ENCODE measurements at places on chromosomes 12 and 14.
A peak's percentile ranks its signal among the peaks of the same experiment; 100 is the strongest.

DNA sequence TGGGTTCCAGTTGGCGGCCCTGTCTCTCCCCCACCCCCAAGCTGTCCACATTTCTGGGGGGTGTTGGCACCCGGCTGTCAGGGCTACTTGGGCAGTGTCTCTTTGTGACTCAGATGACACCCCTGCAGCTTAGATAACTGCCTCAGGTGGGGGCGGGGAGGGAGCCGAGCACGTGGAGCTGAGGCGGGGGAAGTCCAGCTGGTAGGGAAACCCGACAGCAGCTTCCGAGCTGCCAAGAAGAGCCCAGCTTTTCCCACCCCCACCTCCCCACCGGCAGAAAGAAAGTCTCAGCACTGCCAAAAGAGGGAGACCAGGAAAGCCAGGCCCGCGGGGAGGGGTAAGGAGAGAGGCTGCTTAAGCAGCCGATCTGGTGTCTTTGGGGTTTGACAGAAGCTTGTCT is 1.4 kb downstream of the LRTM2 start:
- DNase-seq: no peak

DNA sequence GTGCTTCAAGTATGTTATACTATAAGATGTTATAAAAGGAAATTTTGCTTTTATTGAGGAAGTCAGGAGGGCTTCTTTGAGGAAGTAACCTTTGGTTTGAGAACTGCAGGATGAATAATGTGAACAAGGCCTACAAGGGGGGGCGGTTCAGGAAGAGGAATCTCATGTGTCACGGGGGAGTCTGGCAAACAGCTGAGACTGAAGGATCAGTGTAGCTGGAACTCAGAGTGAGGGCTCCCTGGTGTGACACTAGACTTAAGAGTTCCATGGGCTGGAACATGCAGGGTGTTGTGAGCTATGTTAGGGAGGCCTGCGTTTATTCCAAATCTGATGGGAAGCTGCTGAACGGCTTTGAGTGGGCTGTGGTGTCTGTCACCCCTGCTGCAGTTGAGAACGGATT is 62.3 kb downstream of the UNC79 start:
- no peak for DNase-seq

DNA sequence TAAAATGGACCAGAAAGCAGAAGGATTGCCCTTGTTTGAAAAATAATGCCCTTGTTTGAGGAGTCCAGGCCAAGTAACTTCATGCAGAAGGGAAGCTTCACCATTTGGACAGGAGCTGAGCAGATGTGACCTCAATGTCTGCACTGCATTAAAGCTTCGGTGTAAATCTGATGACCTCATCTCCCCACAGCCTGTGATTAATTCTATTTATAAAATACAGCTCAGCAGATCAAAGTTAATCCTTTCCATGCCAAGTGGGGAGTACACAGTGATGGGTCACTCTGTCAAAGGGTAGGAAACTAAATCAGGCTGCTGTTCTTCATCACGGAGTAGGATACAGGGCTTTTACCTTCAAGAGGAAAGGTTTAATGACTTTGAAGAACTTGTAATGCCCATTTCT is 533.7 kb downstream of the RPS29 start:
- no peak for DNase-seq

DNA sequence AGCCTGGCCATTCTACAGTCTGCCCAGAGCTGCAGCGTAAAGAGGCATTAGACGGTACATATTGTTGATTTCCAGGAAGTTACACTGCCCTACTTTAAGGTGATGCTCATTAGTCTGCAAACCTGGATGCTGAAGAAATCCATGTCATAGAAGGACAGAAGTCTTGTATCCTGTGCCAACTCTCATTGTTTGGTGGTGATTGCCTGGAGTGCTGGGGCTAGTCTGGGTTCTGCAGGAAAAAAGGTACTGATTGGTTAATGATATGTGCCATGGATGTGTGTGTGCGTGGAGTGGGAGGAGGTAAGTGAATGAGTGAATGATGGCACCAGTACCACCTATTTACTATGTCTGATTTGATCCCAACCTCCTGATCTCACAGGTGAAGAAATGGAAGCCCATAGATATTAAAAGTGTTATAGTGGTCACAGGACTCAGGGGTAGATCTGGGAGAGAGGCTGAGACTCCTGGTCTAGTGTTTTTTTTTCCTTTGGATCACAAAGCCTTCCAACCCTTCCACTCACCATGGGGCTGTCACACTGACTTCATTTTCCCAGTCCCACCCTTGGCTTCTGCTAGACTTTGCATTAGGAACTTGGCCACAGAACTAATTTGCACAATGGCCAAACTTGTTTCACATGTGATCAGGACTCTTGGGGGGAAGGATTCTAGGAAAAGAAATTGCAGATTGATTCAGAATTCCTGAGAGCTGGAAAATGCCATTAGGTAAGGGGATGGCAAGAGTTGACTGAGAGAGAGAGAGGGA is 96.1 kb downstream of the TMX1 start:
- DNase-seq: no peak

- no peak for DNase-seq
Measured at GRCh38 chr12:110796952-110797351, 49.8 kb upstream of the CCDC63 start.

GRCh38 chr12:95224202-95225170 is 6.9 kb downstream of the VEZT start:
- DNase-seq: no peak

DNA sequence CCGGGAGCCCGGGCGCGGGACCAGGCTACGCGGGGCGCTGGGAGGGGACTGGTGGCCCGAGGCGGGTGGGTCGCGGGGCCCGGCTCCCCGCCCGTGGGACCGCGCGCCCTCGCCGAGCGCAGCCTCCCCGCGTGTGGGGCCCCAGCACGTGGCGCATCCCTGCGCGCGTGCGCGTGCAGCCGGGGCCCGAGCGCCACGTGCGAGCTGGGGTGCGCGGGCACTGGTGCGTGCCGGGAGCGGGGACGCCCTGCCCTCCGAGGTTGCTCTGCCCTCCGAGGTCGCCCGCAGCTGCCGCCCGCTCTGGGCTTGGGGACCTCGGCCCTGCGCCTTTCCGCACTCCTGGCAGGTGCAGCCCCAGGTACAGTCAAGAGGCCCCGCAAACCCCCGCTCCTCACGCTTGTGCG is 365 bp upstream of the CCDC88C start:
- DNase-seq: peak; percentile 72

DNA sequence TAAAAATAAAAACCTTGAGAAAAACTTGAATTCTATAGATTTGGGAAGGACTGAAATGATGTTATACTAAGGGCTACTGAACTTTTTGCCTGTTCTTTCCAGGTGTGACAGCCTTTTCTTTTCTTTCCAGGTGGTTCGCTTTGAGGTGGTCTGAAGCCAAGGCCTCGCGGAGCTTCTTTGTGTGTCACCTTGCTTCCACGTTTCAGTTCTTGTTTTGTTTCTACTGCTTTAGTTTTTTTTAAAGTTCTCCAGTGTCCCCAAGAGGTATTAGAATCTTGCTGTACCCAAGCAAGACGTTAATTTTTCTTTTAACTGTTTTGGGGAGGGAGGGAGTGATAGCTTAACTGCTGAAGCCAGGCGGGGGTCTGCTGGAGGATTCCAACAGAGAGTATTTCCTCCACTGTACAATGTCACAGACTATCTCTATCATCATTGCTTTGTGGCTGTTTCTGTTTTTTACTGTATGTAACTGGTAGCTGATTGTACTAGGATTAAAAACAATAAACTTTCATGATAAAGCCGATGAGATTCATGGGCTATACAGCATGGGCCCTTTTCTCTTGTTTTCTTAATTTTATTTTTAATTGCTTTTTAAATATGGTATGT is 40.2 kb downstream of the PROX2 start:
- no peak for DNase-seq

- no peak for DNase-seq
Measured at GRCh38 chr12:44777044-44777443, 99.1 kb downstream of the NELL2 start.

- DNase-seq: no peak
Measured at GRCh38 chr14:87628129-87628528, 364.9 kb downstream of the GALC start.

- DNase-seq: no peak
Measured at GRCh38 chr14:100654814-100655740, 67.9 kb upstream of the BEGAIN start.

GRCh38 chr12:102971227-102971626 is 13.8 kb downstream of the ASCL1 start:
- DNase-seq: no peak

- DNase-seq: no peak
Measured at GRCh38 chr12:112535637-112536366, 117.1 kb downstream of the PTPN11 start.

GRCh38 chr14:59354666-59355065 is 110.5 kb downstream of the GPR135 start:
- DNase-seq: no peak

DNA sequence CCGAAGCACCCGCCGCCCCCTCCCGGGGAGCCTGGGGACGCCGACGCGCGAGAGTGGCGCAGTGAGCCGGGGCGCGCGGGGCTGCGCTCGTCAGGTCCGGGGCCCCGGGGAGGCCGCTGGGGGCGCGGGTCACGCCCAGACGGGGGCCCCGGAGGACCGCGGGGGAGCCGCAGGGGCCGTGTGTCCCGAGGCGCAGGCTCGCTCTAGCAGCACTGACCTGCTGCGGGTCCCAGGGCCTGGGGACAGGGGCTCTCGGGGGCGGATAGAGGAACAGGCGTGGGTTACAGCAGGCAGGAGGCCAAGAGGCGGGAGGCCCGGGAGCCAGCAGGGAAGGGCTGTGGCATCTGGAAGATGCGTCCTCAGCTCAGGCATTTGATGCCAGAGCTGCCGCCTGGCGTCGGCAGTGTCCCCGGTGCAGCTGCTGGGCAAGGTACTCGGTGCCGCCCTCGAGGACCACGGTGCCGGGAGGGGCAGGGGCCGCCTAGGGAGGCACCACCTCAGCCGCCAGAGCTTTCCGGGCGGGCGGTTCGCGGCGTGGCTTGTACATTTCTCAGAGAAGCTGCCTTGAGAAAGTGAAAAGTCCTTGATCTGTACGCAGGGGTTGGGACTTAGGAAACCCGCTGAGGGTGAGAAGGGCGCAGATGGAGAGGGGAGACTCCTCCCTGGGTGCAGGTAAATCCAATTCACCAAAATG is 1.2 kb downstream of the WNT5B start:
- no peak for DNase-seq

- no peak for DNase-seq
Measured at GRCh38 chr14:65377576-65377975, 35.0 kb upstream of the FUT8 start.

DNA sequence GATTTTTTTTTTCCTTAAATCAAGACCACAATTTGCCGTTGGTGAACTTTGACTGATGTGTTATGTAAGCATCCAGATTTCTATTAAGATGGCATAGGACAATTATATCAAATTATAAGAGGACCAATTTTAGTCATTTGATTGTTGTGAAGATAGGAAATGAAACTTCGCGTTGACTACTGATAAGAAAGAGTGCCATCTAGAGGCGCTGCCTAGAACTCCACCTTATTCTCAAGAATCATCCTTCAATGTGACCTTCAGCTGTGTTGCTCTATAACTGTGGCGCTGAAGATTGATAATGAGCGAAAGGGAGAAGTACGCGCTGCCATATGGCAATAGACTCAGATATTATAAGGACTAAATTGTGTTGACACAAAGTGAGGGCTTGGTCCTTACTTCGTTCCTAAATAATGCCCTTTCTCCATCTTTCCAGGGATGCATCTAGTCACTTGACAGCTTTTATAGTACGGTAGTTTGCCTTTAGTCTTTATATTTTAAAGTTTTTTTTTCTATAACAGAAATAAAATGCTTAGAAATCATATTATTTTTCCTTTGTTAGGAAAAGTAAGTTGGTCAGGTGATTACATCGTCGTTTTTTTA is 350.8 kb upstream of the STXBP6 start:
- DNase-seq: peak; percentile 3

DNA sequence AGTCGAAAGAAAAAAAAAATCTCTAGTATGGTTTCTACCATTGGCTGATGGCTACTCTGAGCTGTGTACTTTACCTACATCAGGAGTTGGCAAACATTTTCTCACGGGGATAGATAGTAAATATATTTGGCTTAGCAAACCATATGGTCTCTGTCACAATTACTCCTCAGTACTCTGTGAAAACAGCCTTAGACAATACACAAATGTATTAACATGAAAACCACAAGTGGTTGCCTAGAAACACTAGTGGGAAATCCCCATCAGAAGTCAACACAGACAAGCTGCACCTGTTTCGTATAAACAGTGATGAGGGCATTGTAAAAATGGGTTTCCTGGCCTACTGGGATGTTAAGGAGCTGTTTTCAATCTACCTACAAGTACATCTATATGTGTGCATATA is 84.6 kb upstream of the NAV3 start:
- no peak for DNase-seq

- no peak for DNase-seq
Measured at GRCh38 chr12:7229741-7230140, 40.3 kb downstream of the PEX5 start.

DNA sequence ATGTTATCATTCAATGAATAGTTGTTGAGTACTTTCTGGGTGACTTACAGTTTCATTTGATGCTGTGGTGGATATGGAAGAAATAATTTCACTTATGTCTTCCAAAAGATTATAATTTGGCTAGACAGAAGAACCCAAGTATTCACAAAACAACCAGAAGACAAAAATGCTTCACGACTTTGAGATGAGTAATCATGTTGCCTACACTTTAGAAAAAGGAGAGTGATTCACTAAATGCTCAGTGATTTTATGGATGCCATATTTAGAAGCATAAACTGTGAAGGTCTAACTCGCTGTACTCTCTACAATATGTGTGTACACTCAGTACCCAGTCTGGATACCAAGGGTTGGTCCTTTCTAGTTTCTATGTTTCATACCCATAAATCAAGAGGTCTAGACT is 101.3 kb upstream of the E2F7 start:
- DNase-seq: no peak

GRCh38 chr14:69349091-69349777 is 48.9 kb downstream of the ERH start:
- no peak for DNase-seq

DNA sequence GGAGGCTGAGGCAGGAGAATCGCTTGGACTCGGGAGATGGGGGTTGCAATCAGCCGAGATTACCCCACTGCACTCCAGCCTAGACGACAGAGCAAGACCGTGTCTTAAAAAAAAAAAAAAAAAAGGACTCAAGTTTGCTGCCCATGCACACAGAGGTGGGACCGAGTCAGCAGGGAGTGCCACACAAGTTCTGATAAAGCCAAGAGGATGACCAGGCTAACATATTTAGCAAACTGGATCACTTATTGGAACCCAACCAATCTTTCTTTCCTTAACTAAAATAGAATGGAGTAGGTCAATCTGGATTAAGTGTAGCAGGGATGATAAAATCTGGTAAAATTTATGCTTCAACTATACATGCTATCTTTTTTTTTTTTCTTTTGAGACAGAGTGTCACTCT is 190.4 kb upstream of the FOXN3 start:
- DNase-seq: no peak

- no peak for DNase-seq
Measured at GRCh38 chr12:75974323-75975187, 57.0 kb downstream of the PHLDA1 start.

GRCh38 chr14:76755610-76756370 is 5.5 kb upstream of the VASH1 start:
- DNase-seq: no peak

GRCh38 chr14:20490563-20490962 is 14.8 kb upstream of the RNASE10 start:
- DNase-seq: no peak
